ENCODE measurements at places on chromosomes 4 and X.

DNA sequence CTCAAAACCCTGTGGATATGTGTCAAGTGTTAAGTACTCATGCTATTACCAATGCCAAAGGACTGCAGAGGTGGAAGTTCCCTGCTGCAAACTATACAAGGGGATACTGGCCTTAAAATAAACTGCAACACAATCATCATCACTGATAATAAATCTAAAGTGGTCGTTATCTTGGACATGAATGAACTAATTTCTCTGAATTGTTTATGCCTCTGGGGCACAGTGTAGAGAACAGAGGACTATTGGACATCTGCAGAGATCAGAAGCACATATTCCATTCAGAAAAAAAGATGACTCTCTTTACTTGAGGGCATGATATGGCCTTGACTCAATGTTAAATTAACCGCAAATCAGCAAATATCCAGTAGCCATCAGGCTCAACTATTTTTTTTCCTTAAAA is 542.6 kb upstream of the IGFBP7 start:
- DNase-seq, result no peak

- no peak for DNase-seq
Measured at GRCh38 chr4:80096175-80096850, 23.3 kb upstream of the ANTXR2 start.

GRCh38 chrX:19636980-19637379 is 121.7 kb upstream of the MAP3K15 start:
- no peak for DNase-seq

DNA sequence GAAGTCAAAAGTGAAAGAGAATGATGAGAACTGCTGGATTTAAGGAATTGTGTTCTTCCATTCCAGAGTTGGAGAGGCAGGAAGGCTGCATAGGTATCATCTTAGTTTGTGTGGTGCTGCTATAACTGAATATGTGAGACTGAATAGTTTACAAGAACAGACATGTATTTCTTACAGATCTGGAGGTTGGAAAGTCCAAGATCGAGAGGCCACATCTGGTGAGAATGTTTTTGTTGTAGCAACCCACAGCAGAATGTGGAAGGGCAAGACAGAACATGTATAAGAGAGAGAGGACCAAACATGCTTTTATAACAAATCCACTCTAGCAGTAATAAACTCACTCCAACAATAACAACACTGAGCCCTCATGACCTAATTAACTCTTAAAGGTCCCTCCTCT is 408.6 kb downstream of the FAM47B start:
- DNase-seq, result no peak

GRCh38 chr4:142265946-142266345 is 580.2 kb downstream of the INPP4B start:
- DNase-seq, result no peak

DNA sequence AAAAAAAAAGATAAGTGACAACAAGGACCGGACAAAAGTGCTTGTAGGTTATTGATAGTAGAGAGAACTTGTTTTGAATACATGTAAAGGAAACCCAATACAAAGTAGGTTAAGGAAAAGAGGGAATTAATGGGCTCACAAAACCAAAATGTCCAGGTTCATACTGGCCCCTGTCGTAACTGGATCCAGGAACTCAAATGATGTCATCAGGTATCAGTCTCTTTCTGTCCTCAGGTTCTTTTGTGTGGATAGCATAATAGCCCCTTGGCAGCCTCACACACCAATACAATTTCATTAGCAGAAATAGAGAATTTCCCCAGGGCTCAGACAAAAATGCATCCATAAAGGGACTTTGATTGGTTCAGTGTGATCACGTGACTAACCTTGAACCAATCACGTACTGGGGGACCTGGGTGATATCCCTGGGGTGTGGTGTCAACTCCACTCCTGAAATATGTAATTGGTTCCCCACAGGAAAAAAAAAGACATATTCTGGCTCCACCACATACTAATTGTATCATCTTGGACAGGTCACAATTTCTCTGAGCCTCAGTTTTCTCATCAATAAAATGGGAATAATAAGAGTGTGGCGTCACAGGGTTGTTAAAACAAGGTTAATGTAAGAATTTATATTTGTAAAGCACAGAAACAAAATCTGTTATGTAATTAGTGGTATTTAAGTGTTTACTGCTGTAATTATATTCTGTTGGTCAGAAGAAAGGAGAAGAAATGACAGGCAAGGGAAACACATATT is 174.8 kb downstream of the PDGFRA start:
- DNase-seq, result no peak

GRCh38 chr4:152462047-152462446 is 73.8 kb downstream of the FBXW7 start:
- DNase-seq, result no peak

- DNase-seq, result peak; percentile 41
Measured at GRCh38 chr4:16516796-16517439, 290.6 kb upstream of the TAPT1 start.

- no peak for DNase-seq
Measured at GRCh38 chr4:150583287-150584110, 1.5 kb downstream of the MAB21L2 start.

GRCh38 chr4:97238956-97239666 is 904.2 kb downstream of the STPG2 start:
- DNase-seq, result no peak

GRCh38 chr4:64417974-64418373 is 8.7 kb upstream of the TECRL start:
- DNase-seq, result no peak

DNA sequence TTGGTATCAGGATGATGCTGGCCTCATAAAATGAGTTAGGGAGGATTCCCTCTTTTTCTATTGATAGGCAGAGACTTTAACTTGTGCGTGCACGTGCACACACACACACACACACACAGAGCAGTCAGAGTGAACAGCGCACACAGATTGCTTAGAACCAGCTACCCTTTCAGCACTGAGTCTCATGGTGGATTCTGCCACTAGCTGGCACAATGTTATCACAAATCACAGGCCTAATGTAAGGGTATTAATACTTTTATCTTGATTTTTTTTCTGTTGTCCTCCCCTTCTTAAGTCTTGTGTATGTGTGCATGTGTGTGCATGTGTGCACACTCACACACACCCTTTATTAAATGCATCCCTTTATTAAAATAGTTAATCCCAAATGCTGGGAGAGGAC is 53.2 kb downstream of the HADH start:
- DNase-seq, result no peak

DNA sequence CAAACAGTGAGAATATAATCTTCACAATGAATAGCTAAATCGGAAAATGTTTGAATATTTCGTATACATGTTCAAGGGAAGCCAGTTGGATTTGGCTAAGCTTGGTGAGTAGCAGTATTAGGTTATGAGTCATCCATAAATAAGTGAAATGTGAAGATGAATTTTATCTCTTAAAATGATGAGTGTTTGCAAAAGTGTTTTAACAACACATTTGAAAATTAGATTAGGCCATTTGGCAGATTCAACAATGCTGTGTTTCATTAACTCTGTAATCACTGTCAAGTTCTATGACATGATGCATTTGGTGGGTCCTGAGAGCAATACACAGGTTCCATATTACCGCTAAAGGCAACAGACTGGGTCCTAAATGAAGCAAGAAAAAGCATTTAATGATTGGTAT is 301.9 kb upstream of the PRPS2 start:
- peak; percentile 2 for DNase-seq

- no peak for DNase-seq
Measured at GRCh38 chrX:45063319-45064095, 137.2 kb downstream of the DIPK2B start.

DNA sequence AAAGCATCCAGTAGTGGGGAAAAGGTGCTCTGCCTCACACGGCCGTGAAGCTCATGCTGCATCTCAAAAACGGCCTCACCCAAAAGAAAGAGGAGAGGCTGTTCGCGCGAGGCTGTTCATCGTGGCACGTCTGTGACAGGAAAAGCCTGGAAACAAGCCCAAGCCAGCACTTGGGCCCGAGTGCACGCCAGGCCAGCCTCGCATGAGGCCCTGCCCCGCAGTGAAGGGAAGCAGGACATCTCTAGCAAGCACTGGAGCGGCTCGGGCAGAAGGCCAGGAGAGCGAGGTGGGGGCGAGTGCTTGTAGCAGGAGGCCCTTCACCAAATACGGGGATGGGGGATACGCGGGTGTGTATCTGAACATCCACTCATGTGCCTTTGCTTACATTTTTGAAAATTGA is 39.9 kb upstream of the MXD4 start:
- no peak for DNase-seq

DNA sequence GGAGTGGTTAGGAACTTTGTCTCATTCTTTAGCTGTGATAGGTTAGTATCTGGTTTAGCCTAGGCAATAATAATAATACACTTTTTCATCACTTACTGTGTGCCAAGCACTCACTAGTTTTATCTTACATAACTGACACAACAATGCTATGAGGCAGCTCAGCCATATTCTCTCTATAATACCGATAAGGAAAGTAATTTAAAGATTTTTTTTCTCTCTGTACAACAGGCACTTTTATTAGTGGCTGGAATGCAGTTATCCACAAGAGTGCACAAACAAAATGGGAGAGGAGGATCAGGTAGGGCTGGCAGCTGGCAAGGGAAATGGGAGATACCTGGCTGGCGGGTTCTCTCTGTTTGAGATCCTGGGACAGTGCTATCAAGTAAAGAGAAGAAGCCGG is 7.6 kb downstream of the RELL1 start:
- peak; percentile 26 for DNase-seq

DNA sequence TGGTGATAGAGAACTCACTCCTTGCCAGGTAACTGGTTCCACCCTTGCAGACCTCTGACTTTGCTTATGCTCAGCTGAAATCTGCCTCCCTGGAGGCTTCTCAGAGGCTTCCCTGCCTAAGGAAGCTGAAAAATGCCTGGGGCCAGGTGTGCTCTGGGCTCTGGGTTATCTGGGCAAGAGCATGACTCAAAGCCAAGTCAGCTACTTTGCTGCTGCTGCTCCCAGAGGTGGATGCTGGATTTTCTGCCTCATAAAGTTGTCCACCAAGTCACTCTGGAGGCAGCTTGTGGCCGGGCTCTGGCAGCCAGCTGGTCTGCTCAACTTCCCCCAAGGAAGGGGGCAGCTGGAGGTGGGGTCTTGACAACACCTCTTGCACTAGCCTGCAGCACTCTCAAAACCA is 132.7 kb downstream of the PJA1 start:
- no peak for DNase-seq

GRCh38 chr4:162707962-162708361 is 458.7 kb downstream of the NAF1 start:
- DNase-seq, result no peak

GRCh38 chrX:16210061-16210460 is 42.8 kb downstream of the MAGEB17 start:
- DNase-seq, result no peak

DNA sequence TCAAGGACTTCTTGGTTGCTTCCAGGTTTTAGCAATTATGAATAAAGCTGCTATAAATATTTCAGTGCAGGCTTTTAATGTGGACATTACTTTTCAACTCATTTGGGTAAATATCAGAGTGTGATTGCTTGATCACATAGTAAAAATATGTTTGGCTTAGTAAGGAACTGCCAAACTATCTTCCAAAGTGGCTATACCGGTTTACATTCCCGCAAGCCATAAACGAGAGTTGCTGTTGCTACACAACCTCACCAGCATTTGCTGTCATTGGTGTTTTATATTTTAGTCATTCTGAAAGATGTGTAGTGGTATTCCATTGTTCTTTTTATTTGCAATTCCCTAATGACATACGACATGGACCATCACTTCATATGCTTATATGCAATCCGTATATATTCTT is 30.9 kb upstream of the SPOCK3 start:
- DNase-seq, result no peak

- no peak for DNase-seq
Measured at GRCh38 chr4:8015512-8015911, 75.9 kb upstream of the AFAP1 start.

- DNase-seq, result no peak
Measured at GRCh38 chr4:16606691-16607090, 291.8 kb downstream of the LDB2 start.

GRCh38 chrX:20432746-20433387 is 166.2 kb upstream of the RPS6KA3 start:
- DNase-seq, result no peak

- no peak for DNase-seq
Measured at GRCh38 chrX:18722500-18723071, 15.1 kb downstream of the PPEF1 start.

- no peak for DNase-seq
Measured at GRCh38 chr4:152901205-152901604, 34.9 kb upstream of the FHDC1 start.

- no peak for DNase-seq
Measured at GRCh38 chrX:51874123-51874522, 19.3 kb upstream of the MAGED1 start.

DNA sequence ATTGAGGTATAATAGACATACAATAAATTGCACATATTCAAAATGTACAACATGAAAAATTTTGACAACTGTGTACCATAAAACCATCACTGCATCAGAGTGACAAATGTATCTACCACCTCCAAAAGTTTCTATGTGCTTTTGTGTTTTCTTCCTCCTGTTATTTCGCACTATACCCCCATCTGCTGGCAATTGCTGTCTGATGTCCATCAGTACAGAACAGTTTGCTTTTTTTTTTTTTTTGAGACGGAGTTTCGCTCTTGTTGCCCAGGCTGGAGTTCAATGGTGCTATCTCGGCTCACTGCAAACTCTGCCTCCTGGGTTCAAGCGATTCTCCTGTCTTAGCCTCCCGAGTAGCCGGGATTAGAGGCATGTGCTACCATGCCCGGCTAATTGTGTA is 154.3 kb upstream of the GIMD1 start:
- DNase-seq, result peak; percentile 33

GRCh38 chr4:10154241-10154640 is 37.6 kb upstream of the WDR1 start:
- DNase-seq, result no peak

DNA sequence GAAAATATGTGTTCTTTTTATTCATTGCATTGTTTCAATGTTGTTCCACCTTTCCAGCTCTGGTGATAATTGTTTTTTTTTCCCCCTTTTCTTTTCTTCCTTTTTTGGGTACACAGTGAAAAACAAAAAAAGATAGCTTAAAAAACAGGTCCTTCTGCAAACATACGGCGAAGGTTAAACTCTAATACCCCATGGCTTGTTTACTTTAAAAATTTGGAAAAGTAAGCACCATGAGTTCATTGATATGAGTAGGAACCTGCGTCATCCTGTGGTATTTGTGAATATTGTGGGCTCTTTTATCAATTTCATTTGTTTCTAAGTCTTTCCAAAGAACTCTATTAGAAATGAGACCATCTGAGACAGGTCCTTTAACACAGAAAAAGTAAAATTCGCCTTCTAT is 123.5 kb downstream of the CHRNA9 start:
- no peak for DNase-seq

DNA sequence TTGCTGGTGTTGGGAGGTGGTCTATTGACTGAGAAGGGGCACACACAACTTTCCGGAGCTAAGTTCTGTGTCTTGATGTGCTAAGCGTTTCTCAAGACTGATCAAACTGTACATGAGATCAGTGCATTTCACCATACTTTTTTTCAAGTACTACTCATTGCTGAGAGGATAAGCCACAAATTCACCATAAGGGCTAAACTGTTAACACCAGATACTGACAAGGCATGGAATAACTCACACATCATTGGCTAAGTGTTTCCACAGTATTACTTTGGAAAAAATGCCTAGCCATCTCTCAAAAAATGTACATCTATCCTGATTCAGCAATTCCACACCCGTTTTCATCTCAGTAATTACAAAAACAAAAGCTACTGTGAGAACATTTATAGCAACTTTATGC is 13.0 kb downstream of the RBMX start:
- no peak for DNase-seq

Measured in HS-27A (cell line).